Posterior cingulate gyrus (tissue), 11 donors: ENCODE measurements at places on chromosomes 7 and 10.

GRCh38 chr7:44471850-44472249 lies 18.6 kb downstream of the NUDCD3 start:
- no peak for DNase-seq

GRCh38 chr7:91128683-91129348 lies 135.4 kb upstream of the FZD1 start:
- DNase-seq: no peak

GRCh38 chr7:106369352-106369751 lies 84.6 kb upstream of the NAMPT start:
- DNase-seq: no peak

DNA sequence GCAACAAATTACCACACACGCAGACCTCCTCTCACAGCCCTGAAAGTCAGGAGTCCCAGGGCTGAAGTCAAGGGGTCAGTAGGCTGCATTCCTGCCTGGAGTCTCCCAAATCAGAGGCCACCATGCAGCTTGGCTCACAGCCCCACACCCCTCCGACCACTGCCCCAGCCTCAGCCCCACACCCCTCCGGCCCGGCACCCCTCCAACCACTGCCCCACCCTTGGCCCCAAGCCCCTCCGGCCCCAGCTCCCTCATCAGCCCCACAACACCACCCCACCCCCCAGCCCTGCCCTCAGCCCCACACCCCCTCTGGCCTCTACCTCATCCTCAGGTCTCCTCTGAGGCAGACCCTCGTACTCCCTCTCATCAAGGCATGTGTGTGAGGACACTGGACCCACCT lies 85.7 kb downstream of the DIP2C start:
- no peak for DNase-seq

GRCh38 chr10:24346877-24347519 lies 138.1 kb downstream of the KIAA1217 start:
- no peak for DNase-seq

- DNase-seq: no peak
Observed at GRCh38 chr10:16957038-16957437, 139.8 kb upstream of the RSU1 start.

- peak; percentile 96 for DNase-seq
Observed at GRCh38 chr7:143305423-143306070, 10.4 kb upstream of the CLCN1 start.

DNA sequence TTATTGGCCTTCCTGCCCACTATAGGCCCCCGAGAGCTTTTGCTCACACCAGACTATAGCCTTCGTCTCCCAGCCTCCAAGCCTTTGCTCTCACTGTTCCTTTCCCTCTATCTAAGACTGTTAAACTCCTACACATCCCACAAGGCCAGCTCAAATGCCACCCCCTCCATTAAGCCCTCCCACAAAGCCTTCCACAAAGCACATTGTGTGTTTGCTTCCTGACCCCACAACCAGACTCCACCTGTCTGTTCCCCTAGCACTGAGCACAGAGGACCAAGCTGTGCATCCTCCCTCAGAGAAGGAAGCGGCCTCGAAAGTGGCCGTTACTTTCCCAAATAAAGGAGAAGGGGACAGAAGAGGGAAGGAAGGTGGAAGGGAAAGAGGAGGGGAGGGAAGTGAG lies 1.3 kb downstream of the LOXL4 start:
- DNase-seq: no peak

GRCh38 chr7:116739307-116739706 lies 67.3 kb downstream of the MET start:
- no peak for DNase-seq

- peak; percentile 28 for DNase-seq
Observed at GRCh38 chr10:84537447-84537931, 209.1 kb downstream of the CCSER2 start.

GRCh38 chr10:79981450-79982361 lies 32.8 kb upstream of the SFTPD start:
- DNase-seq: peak; percentile 71

DNA sequence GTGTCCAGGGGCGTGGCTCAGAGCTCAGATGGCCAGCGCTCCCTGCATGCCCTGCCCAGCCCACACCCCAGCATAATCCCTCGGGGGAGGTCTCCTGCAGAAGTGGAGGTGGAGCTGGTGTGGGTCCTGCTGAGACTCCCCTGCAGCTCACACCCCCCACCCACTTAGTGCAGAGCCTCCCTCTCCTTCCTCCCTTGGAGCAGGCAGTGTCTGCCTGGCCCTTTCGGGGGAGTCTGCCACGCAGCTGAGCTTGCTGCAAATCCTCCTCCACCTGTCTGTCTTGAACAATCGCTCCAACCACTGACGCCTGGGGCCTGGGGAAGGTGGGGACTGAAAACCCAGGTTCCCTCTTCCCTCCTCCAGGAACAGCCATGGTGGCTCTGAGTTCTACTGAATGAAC lies 219.7 kb upstream of the PPP2R2D start:
- DNase-seq: no peak

GRCh38 chr7:57404967-57405421 lies 45.0 kb upstream of the ZNF716 start:
- DNase-seq: no peak

- DNase-seq: no peak
Observed at GRCh38 chr7:41655426-41655825, 47.5 kb downstream of the INHBA start.

DNA sequence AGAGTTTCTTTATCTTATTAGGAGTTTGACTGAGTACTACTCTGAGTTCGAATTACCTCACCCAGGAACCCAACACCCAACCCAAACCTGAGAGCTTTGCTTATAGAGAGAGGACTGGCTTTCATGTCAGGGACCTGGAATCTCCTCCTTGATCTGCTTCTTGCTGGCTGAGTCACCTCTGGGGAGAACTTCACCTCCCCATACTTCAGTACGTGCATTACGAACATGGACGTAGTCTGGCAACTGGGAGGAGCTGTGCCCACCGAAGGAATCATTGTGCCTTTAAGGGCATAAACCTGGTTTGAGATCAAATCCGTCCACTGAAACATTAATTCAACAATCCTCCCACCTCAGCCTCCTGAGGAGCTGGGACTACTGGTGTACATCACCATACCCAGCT lies 12.2 kb upstream of the PSAP start:
- DNase-seq: no peak

DNA sequence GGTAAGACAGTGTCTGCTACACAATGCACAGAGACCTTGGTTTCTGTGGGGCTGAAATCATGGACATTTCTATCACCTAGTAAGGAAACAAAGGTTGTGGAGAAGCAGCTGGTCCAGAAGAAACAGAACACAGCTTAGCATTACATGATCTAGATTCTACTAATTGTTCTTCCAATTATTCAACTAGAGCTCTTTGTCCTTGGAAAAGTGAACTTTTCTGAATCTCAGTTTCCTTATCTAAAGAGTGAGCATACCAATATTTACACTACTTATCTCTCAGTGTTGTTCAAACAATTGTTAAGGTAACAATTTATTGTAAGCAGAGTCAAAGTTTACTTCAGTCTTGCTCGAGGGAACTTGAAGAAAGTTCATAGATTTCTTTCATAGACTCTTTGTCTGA lies 42.3 kb upstream of the TRIM24 start:
- no peak for DNase-seq

DNA sequence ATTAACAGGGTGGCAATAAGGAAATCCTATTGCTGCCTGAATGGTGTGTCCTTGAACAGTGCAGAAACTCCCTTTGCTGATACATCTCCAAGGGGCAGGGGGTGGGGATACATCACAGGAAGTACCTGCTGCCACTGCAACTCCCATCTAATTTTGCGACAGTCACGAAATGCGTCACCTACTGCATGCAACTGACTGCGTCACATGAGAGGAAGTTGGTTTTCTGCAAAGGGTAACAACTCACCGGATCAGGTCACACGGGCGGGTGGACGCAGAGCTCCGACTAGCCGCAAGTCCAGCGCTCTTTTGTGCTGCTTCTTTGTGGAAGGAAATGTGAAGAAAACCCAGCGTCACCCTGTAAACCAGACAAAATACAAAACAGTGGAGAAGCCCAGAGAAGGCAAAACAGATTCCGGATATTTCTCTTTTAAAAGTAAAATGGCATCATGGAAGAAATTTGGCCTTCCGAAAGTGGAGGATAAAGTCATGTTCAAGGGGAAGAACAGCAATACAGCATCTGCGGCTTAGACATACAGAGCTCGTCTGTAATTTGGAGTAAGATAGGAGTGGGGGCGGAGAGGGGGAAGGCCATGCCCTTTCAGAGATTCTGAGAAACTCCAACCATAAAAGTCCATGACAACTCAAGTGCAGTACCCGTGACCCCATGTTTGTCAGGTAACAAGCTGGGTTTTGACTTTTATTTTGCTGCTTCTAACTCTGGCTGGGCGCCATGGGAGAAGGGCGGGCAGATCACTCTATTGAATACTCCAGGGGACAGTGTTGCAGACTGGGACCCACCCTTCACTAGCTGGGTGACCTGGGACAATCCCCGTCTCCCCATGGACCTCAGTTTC lies 32.3 kb upstream of the PLEKHS1 start:
- DNase-seq: no peak

- no peak for DNase-seq
Observed at GRCh38 chr7:135706038-135706742, 21.8 kb downstream of the SLC13A4 start.

GRCh38 chr7:135262623-135263320 lies 29.1 kb downstream of the STRA8 start:
- no peak for DNase-seq

DNA sequence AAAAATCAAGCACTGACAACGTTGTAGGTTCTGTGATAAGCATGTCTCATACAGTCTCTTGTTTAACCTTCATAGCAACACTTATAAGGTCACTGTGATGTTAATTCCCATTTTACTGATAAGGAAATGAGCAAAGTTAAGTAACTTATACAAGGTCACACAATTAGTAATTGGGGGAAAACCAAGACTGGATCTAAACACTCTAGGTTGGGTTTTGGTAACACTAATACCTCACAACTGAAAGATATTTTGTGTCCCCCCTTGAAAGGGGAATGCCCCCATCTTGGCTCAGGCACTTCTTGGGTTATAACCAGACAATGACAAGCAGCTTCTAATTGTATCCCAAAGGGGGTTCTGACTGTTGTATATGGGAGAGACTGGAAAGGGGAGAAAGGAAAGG lies 36.0 kb upstream of the ABCB4 start:
- no peak for DNase-seq

GRCh38 chr10:88281592-88282347 lies 301.3 kb downstream of the RNLS start:
- no peak for DNase-seq

GRCh38 chr7:88046839-88047573 lies 113.0 kb downstream of the ADAM22 start:
- DNase-seq: no peak

GRCh38 chr7:95470452-95470851 lies 15.3 kb upstream of the ASB4 start:
- DNase-seq: no peak
